ENCODE measurements at places on chromosomes 4 and X.

DNA sequence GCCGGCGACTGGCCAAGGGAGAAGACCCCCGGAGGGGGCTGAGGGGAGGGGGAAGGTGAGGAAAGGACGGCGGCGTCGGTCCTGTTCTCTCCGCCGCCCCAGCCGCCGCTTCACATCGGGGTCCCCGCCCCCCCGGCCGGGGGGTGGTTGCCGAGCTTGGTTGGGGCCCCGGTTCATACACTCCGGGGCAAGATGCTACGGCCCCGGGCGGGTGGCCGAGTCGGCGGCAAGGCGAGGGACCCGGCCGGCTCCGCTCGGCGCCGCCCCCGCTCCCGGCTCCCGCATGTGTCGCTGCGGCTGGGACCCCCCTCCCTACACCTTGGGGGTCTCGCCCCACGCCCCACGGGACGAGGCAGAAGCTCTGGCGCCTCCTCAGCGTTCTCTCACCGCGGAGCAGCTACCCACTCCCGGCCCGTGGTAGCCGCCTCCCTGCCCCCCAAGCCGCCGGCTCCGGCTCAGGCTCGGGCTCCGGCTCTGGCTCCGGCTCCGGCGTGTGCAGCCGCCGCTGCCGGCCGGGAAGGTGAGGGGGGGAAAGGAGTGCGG lies 461 bp downstream of the FBXW7 start:
- no peak for DNase-seq

DNA sequence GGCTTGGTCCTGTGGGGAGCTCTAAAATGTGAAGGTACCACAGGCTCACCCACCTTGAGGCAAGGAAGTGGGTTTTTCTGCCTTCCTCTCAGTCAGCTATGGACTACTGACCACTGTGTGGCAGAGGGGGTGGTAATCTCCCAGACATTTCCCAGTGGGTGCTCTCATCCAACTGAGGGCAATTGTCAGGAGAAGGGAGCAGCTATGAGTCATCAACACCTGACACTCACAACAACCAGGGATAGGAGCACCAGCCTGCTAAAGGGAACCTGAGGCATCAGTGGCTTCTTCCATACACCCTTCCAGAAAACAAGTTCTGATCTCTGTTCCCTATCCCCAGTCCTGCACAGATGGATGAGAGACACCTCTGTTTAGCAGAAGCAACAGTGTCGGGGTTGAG lies 468.8 kb downstream of the BCOR start:
- DNase-seq, result no peak

DNA sequence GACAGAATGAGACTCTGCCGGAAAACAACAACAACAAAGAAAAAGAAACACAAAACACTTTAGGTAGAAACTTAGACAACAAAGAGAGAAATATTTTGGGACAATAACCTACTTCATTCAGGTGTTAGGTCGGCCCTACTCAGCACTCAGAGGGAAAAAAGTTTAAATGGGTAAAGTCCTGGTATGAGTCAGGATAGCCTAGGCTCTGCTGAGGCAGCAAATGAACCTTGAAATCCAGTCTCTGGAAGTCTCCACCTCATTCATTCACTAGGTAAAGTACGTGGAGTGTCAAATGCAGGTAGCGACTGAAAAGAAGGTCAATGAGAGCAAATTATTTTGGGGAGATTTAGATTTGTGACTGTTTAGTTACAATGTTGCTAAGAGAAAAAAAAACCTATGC lies 127.4 kb downstream of the FHDC1 start:
- no peak for DNase-seq

DNA sequence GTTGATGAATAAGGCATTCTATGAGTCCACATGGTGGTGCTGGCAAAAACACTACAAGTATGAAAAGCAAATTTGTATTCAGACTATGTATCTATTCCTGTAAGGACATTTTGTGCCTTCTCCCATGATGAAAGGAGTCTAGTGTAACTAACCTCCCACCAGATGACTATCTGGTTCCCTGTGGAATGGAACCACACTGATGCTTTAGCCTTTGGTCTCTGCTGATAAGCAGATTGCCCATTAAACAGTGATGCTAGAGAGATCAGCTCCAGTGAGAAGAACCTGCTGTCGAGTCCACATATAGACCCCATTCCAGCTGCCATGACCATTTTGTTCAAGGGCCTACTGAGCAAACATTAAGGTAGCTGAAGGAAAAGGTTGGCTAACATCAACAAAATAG lies 10.5 kb upstream of the THOC2 start:
- no peak for DNase-seq

DNA sequence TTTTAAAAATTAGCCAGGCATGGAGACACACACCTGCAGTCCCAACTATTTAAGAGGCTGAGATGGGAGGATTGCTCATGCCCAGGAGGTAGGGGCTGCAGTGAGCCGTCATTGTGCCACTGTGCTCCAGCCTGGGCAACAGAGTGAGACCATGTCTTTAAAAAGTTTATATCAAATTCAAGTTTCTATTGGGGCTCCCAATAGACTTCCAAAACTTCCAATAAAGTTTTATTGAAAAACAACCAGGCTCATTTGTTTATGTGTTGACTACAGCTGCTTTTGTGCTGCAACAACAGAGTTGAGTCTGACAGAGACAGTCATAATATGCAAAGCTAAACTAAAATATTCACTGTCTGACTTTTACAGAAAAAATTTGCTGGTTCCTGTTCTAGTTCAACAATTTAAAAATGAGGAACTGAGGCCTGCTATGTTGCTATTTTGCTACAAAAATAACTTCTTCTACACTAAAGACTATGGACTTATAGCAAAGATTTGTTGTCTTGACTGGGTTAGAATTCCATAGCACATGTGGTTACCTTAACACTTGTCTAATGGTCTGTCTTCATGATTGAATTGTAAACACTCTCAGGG lies 63.3 kb upstream of the RELL1 start:
- DNase-seq, result no peak

- no peak for DNase-seq
These were observed 130.9 kb downstream of the AFAP1 start for GRCh38 chr4:7808752-7809151.

DNA sequence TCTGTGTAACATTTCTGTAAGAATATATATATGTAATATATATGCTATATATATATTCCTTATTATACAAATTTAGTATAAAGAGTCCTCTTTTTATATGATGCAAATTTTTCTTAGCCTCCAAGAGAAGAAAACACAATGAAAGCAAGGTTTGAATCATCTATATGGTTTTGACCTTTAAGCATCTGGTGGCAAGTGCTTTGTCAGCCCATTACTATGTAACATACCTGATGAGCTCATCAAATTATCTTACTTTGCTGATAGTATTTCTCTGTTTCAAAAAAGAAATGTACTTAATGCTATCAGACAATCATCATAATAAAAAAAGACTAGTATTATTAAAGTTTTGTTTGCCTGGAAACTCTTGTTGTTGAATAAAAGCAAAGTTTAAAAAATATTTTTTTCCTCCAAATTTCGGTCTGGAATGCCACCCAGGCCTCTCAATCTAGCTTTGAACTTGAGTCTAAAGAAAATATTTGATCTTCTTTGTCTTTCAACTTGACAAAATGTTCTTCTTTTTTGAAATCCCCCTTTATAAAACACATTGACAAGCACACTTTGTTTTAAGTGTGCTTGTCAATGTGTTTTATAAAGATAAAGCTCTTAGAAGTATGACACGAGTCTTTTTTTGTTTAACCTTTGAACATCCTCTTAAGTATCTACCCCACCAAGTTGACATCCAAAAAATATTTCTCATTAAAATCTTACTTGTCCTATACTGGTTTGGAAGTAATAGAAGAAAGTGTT lies 26.2 kb downstream of the ZNF330 start:
- DNase-seq, result no peak

GRCh38 chr4:8665406-8666360 lies 73.1 kb downstream of the CPZ start:
- no peak for DNase-seq

GRCh38 chr4:145734576-145735346 lies 54.8 kb downstream of the C4orf51 start:
- DNase-seq, result no peak

DNA sequence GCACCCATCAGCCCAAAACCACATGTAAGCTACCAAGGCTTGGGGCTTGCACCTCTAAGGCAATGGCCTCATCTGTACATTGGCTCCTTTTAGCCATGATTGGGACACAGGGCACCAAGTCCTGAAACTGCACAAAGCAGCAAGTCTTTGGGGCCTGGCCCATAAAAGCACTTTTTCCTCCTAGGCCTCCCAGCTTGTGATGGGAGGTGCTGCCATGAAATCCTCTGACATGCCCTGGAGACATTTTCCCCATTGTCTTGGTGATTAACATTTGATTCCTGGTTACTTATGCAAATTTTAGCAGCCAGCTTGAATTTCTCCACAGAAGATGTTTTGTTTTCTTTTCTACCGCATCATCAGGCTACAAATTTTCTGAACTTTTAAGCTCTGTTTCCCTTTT lies 58.5 kb upstream of the PABPC4L start:
- no peak for DNase-seq

DNA sequence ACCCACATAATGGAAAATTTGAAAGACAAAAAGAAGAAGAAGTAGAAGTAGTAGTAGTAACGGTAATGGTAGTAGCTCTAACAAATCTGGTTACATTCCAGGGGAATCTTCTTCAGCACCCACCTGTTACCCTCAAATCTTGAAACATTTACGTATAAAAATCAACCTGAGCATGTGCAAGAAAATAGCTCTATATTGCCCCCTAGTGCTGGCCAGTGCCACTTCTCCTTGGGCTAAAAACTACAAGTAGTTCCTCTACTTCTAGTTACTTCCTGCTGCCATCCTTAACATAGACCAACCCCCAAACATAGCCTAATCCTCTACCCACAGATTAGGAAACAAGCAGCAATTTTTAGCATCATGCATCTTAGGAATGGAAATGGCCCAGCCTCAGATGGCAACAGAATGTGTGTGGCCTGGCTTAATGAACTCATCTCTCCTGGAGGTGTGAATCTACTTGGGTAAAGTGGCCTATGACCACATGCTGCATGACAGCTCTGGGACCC lies 3.1 kb downstream of the PDGFC start:
- DNase-seq, result no peak

DNA sequence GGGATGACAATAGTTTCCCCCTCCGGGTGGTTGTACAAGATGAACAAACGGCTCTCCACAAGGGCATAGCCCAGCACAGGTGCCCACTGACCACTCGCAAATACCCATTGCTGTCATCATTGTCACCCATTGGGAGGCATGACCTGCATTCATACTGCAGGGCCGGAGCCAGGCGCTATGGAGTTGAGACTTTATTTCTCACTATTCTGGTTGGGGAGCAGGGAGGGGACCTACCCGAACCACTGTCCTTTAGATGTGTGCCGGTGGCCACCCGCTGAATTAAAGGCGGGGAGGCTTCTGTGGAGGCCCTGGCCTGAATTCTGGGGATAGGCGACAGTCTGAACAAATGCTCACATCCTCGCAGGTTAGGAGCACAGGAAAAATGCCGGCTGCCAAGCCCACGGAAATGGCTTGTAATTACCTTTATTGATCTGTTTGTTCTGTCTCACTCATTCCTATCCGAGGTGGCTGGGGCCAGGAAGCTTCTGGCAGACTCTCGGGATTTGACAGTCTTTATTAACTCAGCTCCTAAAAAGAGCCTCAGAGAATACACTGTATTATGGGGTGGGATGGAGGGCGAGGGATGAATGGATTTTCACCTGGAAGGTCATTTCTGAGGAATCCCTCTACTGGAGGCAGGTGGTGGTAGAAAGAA lies 125.1 kb upstream of the PSAPL1 start:
- no peak for DNase-seq

DNA sequence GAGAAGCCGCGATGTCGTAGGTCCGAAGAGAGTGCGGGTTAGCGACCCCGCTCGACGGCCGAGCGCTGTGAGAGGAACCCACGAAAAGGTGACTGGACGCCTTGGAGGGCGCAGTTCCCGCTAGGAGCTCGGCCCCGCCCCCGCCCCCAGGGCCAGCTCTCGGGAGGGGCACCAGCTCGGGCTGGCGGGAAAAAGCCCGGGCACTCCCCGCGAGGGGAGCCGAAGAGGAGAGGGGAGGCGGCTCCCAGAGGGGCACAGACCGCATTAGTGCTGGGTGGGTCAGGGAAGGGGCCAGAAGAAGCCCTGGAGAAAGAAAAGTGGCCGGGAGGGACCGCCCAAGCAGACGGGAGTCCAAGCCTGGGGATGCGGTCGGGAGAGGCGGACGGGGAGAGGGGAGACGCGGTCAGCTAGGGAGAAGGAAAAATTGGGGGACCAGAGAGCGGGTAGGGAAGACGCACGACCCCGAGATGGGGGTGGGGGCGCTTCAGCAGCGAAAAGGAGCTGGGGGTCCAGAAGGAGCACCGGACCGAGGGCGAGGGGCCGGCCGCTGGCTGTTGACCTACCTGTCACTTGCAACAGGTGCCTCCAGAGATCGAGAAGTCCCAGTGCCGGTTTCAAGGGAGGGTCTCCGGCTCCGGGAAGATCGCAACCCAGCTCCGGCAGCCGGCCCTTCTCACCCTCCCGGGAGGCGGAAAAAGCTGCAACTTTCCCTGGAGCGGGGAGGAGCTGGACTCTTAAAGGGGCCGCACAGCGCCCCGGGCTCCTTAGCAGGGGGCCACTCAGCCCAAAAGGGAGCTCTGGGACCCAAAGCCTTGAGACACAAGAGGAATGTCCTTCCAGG lies at the start of gene SYTL4:
TSS of gene SYTL4 (minus strand) at position 681 of the 841 bp plus-strand sequence. CDS start 30,084 bp downstream, outside the sequence.
- no peak for DNase-seq

DNA sequence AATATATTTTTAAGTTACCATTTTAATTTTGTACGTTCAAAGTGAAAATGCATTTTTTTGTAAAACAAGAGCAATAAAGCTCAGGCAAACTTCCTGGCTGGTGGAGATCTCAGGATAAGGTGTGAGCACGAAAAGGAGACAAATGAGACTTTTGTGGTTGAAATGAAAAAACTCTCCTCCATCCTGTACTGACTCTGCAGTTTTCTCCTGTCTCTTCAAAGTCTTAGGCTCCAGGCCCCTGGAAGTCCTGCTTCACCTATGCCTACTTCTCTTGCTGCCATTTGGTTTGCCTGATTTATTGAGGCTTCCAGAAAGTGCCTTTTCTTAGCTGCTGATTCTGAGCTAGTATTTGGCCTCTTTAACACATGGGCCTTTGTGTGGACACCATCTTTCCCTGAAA lies 77.7 kb downstream of the MAML3 start:
- no peak for DNase-seq

DNA sequence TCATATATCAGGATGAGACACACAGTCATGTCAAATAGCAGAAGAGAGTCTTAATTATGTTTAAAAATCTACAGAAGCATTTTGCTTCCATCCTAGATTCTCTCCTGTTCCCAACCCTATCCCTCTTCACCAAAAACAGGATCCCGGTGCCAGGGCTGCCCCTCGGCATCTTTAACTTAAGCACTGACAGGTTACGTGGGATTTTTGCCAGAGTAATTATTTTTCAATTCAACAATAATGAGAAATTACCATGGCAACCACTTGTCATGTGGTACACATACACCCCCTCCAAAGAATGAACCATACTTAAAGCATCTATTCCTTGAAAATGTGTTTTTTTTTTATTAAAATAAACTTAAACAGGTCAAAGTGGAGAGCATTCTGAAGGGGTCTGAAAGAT lies 130.6 kb downstream of the LDB2 start:
- DNase-seq, result no peak

DNA sequence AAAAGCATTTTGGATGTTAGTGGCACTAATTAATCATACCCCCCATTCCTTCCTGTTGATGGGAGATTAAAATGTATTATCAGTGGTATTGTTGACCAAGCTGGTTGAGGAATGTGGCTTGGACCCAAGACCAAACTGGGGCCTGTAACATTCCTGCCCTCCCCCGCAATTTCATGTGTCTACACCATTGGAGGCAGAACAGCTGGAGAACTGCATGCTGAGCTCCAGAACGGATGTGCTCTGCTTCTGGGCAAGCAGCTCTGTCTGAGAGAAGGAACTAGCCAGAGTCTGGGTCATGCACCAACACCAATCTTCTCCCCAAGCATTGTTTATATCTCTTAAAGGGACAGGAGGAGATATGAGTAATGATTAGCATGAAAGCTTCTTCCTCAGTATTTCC lies 185.5 kb downstream of the CEP135 start:
- DNase-seq, result no peak

- no peak for DNase-seq
These were observed 84.1 kb downstream of the RBMX2 start for GRCh38 chrX:130485870-130486269.
